ENCODE measurements at places on chromosomes 7 and 10.

GRCh38 chr7:47268851-47269836 is 312.8 kb downstream of the TNS3 start:
- no peak for DNase-seq

DNA sequence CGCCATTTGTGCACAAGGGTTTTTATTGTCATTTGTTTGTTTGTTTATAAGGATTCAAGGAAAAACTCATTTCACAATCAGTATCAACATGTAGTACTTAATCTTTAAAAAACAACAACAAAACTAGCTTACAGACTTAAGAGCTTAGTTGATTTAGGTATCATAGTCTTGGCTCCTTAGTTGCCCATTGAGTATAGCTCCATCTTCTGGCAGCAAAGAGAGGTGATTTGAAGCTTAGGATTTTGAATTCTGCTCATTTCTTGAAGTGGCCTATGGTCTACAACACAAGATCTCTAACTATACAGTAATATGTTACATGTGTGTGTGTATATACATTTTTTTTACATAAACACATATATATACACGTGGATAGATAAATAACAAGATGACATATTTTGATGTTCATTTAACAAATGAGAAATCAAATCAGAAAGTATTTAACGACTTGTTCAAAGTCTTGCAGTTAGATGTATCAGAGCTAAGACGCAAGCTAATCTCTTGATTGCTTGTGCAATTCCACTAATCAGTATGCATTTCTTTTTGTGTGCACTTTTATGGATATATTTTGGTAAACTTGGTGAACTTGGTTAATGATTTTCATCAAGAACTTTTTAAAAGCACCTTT is 307.3 kb downstream of the CAMK1D start:
- DNase-seq: no peak

- no peak for DNase-seq
Measured at GRCh38 chr10:68301790-68302502, 29.9 kb upstream of the HNRNPH3 start.

DNA sequence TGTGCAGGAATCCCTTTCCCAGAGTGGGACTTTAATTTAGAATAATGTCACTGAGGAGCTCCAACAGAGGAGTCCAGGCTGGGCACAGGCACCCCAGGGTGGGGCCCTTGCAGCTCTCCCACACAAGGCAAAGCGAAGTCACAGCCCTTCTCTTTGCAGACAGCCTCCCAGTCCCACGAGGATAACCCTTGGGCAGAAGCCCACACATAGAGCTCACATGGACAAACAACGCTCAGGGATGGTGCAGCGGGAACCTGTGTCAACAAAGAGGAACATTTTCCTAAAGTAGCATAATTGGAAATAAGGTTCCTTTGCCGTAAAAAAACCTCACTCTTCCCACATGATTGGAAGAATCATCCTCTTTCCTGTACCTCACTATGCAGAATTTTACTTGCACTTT is 29.3 kb upstream of the GGCT start:
- no peak for DNase-seq

- DNase-seq: no peak
Measured at GRCh38 chr7:44263326-44264082, 61.9 kb downstream of the CAMK2B start.

DNA sequence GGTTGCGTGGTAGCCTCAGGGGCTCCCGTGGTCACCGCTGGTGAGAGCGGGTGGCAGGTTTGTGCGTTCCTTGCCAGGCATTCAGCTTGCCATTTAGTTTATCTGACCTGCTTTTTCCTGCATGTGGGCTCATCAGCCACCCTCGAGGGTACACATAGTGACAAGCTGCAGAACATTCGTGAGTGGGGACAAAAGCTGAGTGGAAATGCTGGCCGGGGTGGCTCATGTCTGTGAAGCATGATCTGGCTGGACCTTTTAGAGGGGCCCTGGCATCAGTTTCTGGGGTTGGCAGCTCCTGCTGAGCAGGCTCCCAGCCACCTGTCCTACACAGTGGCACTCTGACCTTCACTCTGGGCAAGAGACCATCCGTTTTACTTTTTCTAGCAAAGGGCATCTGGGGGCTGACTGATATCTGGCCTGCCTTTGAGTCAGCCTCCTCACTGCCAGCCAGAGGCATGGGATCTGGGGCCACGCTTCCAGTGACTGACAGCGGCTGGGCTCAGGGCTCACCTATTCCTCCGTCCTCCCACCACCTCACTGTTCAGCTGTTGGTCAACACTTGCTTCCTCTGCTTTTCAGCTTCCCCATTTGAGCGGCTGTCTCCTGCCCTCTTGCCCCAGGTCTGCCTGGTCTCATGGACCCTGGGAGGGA is 75.0 kb downstream of the LANCL2 start:
- DNase-seq: no peak

- DNase-seq: no peak
Measured at GRCh38 chr10:9605231-9605630, 1412.4 kb upstream of the CELF2 start.

DNA sequence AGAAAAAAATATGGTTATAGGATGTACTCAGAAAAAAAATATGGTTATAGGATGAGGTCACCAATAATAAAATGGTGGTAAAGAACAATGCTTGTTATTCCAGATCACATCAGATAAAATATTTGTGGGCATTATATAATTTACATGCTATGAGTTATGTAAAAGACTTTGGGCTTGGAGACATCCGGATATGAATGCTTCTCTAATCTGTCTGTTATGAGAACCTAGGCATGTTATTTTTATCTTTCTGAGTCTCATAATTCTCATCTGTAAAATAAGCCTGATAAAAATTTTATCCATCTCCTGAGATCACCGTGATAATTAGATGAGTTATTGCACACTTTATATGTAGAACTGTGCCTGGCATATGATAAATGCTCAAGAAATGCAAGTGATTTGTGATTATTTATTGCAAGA is 37.8 kb downstream of the DKK1 start:
- no peak for DNase-seq

DNA sequence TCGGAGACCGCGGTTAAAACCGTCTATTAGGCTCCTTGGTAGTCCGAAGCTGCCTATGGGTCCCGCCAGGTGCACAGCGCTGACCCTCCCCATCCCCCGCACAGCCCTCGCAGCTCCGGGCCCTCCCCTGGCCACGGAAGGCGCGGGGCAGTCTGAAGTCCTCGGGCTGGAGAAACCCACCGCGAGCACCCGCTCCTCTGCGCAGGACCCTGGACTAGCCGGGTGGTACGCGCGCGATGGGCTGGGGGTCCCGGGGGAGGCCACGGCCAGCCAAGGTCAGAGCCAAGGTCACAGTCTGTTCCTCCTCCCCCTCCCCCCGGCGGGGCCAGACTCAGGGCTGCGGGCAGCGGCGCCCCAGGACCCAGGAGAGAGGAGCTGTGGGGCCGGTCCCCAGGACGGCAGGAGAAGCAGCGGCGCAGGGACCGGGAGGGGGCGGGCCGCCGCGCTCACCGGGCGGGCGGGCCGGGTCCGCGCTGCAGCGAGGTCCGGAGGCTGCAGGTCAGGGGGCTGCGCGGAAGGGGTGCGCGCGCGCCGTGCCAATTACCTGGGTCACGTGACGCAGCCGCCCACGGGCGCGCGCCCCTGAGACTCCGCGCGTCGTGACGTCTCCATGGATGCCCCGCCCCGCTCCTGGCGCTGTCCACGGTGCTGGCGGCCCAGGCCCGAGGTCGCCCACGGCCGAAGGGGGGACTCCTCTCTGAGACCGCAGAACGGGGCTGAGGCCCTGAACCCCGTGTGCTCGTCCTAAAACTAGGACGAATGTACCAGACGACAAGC is at the start of gene OGDHL:
OGDHL (minus strand) TSS at position 535 of the 777 bp plus-strand sequence. CDS start 3,731 bp downstream, outside the sequence.
- peak; percentile 34 for DNase-seq

- no peak for DNase-seq
Measured at GRCh38 chr10:51689536-51689935, 9.9 kb downstream of the CSTF2T start.

GRCh38 chr10:33143160-33143728 is 185.2 kb upstream of the ITGB1 start:
- DNase-seq: peak; percentile 39

DNA sequence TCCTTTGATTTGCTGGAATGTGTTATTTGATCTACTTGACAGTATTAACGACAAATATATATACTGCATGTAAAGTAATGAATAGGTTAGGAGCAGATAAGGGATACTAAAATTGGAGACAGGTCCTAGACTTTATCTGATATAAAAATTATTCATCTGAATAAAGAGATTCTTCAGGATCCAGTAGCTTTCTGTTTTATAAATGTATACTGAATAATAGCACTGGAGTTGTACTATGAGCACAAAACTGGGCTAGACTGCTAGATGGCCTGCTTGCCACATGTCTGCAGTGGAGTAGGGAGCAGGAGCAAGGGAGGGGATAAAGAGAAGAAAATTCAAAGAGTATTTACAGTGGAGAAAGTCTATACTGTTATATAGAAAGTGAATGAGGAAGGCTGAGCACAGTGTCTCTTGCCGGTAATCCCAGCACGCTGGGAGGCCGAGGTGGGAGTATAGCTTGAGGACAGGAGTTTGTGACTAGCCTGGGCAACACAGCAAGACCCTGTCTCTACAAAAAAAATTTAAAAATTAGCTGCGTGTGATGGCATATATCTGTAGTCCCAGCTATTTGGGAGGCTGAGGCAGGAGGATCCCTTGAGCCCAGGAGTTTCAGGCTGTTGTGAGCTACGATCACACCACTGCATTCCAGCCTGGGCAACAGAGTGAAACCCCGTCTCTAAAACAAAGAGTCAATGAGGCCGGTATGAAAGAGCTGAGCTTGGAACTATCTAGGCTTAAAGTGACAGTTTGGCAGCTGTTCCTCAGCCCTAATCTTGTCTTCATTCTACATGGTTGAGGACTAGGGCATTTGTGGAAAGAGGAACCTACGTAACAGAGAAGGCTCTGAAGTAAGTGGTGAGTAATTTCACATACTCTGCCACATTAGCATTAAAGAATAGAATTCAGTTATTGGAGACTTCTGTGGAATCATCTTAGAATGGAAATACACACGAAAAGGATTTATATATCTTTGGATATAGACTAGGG is 41.8 kb downstream of the CD36 start:
- DNase-seq: no peak

- DNase-seq: no peak
Measured at GRCh38 chr7:37635346-37635745, 48.2 kb upstream of the GPR141 start.

GRCh38 chr10:100114976-100115770 is 33.5 kb upstream of the CPN1 start:
- no peak for DNase-seq

- no peak for DNase-seq
Measured at GRCh38 chr7:51930834-51931233, 614.2 kb upstream of the COBL start.

DNA sequence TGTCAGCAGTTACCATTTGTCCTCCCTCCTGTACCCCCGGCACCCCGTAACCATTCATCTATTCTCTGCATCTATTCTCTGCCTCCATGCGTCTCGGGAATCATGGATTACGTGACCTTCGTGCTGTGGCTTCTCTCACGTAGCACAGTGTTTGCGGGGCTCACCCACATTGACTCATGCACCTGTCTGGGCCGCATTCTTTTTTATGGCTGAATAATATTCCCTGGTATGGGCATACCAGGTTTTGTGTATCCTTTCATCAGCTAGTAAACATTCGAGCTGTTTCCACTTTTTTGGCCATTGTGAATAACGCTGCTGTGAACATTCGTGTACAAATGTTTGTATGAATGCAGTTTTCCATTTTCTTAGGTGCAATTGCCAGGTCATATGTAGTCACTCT is 17.7 kb downstream of the CUX1 start:
- no peak for DNase-seq

GRCh38 chr7:66430164-66430545 is 198.5 kb upstream of the KCTD7 start:
- DNase-seq: no peak

DNA sequence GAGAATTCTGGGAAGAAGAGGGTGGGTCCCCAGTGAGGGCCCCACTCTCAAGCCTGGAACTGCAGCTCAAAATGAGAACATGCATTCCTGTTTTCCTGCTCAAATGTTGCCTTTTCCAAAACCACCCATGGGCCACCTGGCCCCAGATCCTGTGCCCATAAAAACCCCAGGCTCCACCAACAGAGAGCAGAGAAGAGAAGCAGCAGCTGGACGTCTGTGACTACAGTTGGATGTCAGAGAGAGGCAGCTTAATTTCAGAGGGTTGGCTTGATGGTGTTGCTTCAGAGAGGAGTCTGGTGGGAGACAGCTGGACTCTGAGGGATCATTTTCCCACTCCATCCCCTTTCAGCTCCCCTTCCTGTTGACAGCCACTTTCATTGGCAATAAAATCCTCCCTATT is 256.4 kb downstream of the FZD1 start:
- DNase-seq: no peak

DNA sequence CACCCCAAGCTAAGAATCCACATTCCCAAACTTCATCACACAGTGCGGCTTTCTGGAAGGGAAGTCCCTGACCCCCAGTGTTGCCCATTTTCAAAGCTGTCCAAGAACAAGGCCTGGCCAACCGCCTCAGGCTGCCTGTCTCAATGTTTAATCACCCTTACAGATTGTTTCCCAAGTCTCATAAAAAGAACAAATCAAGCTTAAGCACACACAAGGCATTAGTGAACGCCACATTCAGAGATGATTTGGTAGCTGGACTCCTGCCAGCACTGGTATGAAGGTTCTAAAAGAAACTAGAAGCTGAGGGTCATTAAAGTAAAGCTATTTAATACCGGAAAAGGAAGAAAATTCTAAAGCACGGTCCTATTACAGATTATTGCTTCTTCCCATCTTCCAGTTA is 35.6 kb downstream of the C10orf90 start:
- no peak for DNase-seq

DNA sequence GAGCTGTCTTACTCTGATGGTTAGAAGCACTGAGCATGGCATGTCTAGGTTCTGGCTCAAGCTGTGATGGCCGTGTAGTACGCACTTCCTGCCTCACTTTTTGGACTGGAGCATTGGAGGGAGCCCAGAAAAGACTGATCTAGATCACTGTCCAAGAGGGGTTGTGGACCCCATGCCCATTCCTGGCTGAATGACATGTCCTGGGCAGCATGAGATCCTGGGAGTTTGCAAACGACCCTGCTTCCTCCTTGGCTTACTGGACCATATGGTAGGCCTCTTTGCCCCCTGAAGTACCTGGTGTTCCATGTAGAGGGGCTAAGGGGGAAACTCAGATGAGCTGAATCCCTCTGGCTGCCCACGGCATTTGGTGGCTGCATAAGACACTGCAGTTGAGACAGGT is 36.7 kb downstream of the ARHGAP22 start:
- DNase-seq: no peak

GRCh38 chr10:24756283-24756682 is 32.6 kb upstream of the ARHGAP21 start:
- DNase-seq: no peak

- no peak for DNase-seq
Measured at GRCh38 chr10:80442879-80443278, 11.2 kb upstream of the TSPAN14 start.

DNA sequence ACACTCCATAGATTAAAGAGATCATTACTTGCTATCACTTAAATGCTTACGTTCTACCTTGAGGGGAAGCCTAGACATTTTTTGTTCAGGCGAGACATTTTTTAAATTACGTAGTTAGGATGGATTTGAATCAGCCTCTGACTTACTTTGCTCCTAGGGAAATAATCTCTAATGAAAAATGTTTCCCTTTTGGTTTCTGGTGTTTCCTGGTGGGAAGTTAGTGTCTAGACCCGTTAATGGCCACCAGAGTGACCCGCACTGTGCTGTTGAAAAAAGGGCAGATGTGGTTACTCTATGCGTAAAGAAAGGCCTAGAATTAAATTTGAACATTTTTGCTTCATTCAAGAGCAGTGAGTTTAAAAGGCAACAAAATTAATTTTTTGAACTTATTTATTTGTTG is 3.8 kb downstream of the ZNF365 start:
- DNase-seq: no peak

- no peak for DNase-seq
Measured at GRCh38 chr7:151595702-151596350, 76.1 kb upstream of the RHEB start.

Measured in activated CD4-positive, alpha-beta T cell treated with anti-CD3 and anti-CD28 coated beads for 24 hours (primary cell).